G401 (cell line): ENCODE measurements at places on chromosomes 6 and 20.

DNA sequence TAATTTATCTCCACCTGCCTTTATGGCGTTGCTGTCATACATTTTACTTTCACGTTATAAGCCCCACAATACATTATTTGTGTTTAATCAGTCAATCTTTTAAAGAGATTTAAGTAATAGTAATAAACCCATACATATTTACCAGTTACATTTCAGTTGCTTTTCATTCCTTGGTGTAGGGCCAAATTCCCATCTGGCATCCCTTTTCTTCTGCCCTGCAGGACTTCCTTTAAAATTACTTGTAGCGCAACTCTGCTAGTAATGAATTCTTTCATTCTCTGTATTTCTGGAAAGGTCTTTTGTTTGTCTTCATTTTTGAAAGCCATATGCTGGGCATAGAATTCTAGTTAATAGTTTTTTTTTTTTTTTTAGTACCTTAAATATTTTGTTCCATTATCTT lies 24.9 kb downstream of the ZNF334 start:
- no peak for DNase-seq

GRCh38 chr6:160173806-160174527 lies 52.4 kb downstream of the SLC22A1 start:
- DNase-seq, result no peak

- DNase-seq, result no peak
Observed at GRCh38 chr6:35089935-35090505, 51.1 kb downstream of the TCP11 start.

GRCh38 chr20:47484303-47484702 lies 17.4 kb upstream of the NCOA3 start:
- DNase-seq, result no peak

DNA sequence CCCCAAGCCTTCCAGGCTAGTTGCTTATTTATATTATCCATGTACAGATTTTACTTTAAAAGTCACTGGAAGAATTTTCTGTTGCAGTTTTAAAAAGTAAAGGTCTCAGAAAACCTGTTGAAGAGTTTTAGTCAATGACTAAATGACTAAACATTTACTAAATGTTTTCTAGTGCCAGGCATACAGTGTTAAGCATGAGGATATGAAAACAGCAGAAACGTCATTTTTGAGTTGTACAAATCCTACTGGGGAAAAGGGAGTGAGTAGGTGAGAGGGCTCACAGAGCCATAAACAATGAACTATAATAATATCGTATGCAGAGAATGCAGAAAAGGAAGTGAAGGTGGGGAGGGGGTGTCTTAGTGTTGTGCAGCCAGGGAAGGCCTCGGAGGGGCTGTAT lies 66.3 kb downstream of the MAN1A1 start:
- no peak for DNase-seq

DNA sequence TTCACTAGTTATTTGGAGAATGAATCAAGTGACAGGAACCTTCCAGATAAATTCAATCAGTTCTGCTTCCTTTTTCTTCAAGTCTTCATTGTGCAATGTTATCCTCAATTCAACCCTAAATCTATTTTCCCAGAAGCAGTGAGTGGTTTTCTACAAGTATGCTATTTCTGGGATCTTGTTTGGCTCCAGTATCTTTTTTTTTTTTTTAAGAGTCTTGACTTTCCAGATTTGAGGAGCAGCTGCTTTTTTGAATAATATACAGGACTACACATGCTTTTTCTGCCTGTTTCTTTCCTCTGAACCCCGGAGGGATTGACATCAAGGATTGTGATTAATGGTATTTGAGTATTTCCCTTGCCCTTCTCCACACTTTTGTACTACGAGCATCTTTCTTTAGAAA lies 339.2 kb upstream of the JAG1 start:
- DNase-seq, result no peak

GRCh38 chr6:42212442-42212841 lies 5.2 kb downstream of the MRPS10 start:
- no peak for DNase-seq

GRCh38 chr20:62558779-62559178 lies 83.0 kb upstream of the GATA5 start:
- no peak for DNase-seq

GRCh38 chr6:44057931-44058616 lies 69.2 kb downstream of the MRPL14 start:
- no peak for DNase-seq

DNA sequence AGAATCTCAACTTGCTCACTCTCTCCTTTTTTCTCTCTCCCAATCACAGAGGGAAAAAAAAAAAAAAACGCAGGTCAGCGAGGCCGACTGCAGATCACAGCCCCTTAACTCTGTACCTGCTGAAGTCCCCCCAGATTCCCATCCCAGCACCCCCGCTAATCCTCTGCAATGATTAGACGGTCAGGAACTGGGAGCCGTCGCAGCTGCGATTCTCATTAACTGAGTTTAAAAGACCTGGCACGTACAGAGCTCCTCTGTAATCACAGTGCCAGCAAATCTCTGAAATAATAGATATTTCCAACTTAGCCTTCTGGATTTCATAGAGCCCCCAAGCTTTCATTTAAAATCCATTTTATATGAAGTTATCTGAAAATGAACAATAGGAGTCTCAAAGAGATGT lies 84.4 kb downstream of the ANKRD60 start:
- no peak for DNase-seq

DNA sequence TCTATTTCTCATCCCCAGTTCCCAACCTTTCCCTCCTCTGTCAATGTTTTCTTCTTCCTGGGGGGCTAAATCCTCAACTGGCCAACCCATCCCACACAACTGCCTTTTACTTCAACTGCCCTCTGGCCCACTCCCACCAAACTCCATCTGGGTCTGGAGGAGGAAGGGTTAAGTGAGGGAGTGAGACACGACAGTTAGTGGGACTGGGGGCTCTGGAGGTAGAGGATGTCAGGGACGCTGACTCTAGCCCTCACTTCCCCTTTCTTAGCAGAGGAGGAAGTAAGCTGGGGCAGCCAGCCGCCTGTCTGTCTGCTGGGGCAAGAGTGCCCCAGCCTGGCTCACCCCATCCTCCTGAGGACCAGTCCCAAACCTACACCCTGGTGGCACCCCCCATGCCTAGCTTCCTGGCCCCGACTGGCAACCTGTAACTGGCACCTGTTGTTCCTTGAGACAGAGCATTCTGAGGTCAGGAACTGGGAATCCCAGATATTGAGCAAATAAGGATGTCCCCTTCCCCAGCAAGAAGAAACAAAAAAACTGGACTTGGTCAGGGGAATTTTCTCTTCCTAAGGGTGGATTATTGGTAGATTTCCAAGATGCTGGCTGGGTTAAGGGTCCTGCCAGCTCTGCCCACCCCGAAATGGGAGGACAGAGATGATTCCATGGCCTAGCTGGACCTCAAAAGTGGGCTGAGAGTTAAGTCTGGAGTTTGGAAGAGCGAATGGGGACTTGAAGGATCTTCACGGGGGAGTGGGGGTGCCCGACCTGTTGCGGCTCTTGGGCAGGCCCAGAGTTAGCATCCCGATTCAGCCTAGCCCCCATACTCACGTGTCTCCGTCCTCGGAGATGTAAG lies 971 bp downstream of the NFKBIE start:
- no peak for DNase-seq

DNA sequence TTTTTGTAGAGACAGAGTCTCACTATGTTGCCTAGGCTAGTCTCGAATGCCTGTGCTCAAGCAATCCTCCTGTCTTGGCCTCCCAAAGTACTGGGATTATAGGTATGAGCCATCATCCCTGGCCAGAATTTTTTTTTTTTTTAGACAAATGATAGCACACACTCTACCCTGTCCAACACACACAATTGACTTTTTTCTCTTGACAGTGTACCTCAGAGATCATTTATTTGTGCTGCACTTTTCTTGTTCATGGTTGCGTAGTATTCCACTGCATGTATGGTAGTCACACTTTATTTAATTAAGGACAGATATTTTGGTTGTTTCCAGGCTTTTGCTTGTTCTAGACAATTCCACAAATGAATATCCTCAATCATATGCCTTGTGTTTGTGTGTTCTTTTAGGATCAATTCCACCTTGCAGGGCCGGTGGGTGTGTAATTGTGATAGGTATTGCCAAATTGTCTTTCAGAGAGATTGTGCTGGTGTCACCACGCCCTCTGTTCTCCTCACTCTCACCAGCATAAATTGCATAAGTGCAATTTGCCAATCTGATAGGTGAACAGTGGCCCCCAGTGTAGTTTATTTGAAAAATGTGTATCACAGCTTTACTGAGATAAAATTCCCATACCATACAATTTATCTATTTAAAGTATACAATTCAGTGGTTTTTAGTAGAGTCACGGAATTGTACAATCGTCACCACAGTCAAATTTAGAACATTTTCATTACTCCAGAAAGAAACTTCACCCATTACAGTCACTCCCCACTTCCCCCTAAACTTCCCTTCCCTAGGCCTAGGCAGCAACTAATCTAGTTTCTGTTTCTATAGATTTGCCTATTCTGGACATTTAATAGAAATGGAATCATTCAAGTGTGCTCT lies 20.1 kb downstream of the SRC start:
- no peak for DNase-seq

DNA sequence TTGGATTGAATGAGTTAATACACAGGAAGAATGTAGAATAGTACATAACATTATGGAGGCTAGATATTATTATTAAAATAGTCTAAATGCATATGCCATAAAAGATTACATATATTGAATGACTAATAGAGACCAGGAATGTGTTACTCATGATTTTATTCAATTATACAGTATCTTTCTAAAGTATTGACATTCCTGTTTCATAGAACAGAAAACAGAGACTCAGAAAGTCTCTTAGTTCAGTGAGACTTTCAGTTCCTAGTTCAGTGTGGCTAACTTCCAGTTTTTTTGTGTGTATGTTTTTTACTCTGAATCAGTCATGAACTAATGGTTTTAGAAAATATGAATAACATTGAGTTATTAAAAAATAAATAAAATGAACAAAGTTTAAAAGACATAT lies 34.6 kb upstream of the TMEM244 start:
- DNase-seq, result no peak

GRCh38 chr6:160919723-160920440 lies 71.7 kb upstream of the MAP3K4 start:
- no peak for DNase-seq

- DNase-seq, result no peak
Observed at GRCh38 chr20:62752181-62752670, 43.6 kb downstream of the NTSR1 start.

DNA sequence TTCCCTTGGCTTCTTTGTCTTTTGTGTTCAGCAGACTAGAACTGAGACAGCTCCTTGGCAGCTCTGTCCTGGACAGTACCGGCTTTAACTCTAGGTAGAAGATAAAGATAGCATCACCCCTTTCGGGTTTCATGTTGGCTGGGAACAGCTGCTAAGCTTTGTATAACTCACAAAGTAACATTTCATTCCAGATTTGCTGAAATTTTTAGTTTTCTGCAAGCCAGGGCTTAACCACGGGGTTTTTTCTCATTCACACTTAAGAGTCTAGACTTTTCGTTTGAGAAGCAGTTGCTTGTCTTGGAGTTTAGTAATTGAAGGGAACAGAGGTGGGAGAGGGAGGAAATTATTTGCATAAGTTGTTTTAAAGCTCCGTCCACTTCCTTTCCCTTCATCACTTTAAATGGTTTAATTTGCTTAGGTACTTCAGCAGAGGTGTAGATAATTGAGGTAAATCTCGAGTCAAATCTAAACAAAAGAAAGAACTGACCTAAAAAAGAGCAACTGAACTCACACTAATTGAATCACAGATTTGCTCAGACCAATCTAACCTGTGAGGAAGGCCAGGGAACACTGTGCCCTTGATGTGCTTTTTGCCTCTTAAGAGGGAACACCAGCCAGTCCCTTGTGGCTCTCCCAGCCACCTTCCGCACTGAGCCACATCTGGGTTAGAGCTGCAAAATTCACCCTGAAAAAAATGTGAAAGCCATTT lies 48.3 kb downstream of the RREB1 start:
- no peak for DNase-seq

- no peak for DNase-seq
Observed at GRCh38 chr6:7021301-7021700, 86.5 kb upstream of the RREB1 start.

- no peak for DNase-seq
Observed at GRCh38 chr6:67888546-67888885, 746.6 kb upstream of the ADGRB3 start.

DNA sequence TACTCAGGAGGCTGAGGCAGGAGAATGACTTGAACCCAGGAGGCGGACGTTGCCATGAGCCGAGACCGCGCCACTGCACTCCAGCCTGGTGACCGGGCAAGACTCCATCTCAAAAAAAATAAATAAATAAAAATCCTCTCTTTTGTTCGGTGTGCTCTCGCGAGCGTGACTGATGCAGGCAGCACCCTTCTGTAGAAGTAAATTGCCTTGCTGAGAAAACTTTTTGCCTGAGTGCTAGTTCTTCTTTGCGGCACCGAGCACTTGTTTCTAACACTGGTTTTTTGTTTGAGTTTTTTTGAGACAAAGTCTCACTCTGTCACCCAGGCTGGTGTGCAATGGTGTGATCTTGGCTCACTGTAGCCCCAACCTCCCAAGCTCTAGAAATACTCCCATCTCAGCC lies 30.5 kb downstream of the PLN start:
- no peak for DNase-seq

- DNase-seq, result peak; percentile 74
Observed at GRCh38 chr20:63497946-63498935, 642 bp downstream of the EEF1A2 start.

GRCh38 chr6:72213654-72214053 lies 327.3 kb downstream of the RIMS1 start:
- peak; percentile 37 for DNase-seq

DNA sequence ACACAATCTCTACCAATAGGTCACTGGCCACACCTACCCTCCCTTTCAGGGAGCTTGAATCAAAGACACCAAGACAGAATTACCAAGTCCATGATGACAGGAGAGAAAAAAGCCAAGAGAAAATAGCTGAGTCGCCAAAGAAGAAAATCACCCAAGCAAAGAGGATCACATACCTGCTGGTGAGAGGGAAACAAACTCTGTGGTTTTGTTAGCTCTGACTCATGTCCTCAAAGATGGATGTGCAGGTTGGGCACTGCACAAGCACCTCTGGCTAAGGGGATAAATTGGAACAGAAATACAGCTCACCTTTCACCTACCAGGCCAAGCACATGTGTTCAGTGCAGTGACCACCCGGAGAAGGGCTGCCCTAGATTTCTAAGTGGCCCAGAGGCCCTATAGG lies 114.8 kb downstream of the TFAP2A start:
- no peak for DNase-seq

GRCh38 chr6:108744996-108745395 lies 103.2 kb upstream of the ARMC2 start:
- no peak for DNase-seq

- DNase-seq, result peak; percentile 79
Observed at GRCh38 chr20:9912858-9913434, 74.1 kb upstream of the PAK5 start.

DNA sequence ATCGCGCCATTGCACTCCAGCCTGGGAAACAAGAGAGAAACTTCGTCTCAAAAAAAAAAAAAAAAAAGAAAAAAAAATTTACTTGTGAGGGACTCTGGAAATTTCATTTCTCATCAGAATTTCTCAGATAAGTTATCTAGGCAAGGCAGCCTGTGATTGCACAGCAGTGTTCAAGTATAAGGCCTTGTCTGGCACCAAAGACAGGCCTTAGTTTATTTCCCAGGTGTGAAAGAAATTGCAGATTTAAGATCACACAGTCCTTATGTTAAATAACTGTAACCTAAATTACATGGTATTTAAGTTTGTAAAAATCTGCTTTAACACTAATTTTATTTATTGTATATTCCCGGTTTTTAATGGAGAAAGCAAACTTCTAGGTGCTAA lies 34.8 kb downstream of the HFE start:
- DNase-seq, result no peak

GRCh38 chr6:160489091-160489490 lies 140.9 kb downstream of the SLC22A3 start:
- no peak for DNase-seq

- no peak for DNase-seq
Observed at GRCh38 chr6:118744261-118744941, 93.0 kb upstream of the CEP85L start.
